ENCODE measurements at places on chromosomes 4 and X. TPM values are rescaled to one million over a fixed set of nuclear protein-coding genes. Genes with fewer than 3 reads are reported as not detected.
A peak's percentile ranks its signal among the peaks of the same experiment; 100 is the strongest.

NPY5R gene
- not detected for total RNA-seq

LUZP4 gene
- total RNA-seq = not detected

DNA sequence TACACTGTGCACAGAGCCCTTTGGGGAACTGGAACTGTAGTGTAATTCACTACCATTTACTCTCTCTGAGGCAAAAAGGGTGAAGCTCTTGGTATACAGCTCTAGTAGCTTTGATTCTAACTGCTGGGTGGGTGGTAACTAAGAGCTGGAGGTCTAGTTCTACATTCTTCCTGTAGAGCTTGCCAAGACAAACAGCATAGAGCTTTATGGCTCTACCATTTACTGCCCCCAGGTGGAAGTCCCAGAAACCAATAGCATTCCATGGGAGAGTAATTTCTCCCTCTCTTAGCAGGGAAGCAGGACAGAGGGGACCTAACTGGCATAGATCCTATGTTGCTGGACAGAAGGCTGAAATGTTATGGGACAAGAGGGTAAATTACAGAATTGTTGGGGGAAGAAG lies 26.7 kb downstream of the HDAC8 start:
- DNase-seq = no peak

GRCh38 chr4:107837776-107838618 lies 13.3 kb downstream of the SGMS2 start:
- DNase-seq = no peak

GRCh38 chr4:146334862-146335449 lies 120.6 kb downstream of the REELD1 start:
- DNase-seq = no peak

DNA sequence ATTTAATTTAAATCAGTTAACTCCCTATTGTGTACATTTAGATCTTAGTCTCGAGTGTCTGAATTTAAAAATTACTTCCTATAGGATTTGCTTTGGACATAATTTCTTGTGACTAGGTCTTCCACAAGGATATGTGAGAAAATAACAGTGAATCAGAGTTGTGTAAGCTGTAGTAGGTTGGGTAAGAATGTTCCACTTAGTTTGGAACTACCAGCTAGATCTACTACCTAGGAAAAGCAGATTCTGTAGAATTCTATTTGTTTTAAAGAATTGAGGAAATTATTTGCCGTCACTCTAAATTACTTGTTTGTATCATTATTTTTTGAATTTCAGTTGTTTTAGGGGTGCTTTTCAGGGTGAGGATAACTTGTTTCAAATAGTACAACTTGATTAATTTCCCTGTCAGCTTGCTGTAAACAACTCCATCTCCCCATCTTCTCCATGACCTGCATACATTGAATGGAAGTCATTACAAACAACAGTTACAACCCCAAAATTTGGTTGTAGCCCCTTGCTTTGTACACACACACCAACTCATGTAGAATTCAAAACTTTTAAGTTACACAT lies 1.3 kb downstream of the MTHFD2L start:
- DNase-seq = peak; percentile 11

DNA sequence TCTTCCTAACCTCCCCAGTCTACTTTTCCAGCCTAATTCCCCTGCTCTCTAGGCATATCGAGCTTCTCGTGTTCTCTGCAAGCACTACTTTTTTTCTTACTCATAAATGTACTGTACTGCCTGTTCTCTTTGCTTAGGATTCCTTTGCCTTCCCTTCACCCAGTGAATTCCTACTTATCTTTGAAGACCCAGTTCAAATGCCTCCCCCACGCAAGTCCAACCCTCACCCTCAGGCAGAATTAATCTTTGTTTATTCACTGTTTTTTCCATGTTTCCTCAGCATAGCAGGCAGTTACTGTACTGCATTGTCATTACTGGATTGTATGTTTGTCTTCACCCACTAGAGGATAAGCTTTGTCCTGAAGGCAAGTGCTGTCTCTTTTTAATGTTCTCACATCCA lies 287.7 kb downstream of the BMPR1B start:
- no peak for DNase-seq
